Lower lobe of right lung (tissue), 2 donors: ENCODE measurements at places on chromosomes 2 and 18.
A peak's percentile ranks its signal among the peaks of the same experiment; 100 is the strongest.

DNA sequence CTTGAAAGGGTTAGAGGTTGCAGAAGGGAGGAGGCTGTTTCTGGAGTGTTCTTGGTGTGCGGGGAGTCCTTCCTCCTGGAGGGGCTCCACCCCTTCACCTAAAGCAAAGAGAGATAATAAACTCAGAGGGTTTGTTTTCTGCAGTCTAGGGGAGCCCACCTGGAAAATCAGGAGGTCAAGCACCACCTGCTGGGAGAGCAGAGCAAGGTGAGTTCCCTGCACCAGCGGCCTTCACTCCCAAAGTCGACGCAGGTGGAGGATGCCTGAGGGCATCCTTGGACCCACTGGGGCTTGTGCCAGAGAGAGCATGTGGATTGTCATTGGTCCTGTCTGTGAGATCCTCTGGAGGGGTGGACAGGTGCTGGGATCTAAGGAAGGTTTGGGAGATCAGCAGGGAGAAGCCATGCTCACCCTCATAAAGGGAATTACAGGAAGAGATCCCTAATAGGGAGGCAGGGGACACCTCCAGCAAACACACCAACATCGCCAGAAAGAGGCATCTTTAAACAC, 116.7 kb downstream of the KCNF1 start:
- no peak for DNase-seq

- no peak for DNase-seq
Measured at GRCh38 chr18:40985436-40985835, 969.6 kb upstream of the PIK3C3 start.

GRCh38 chr2:169362894-169363559, 693 bp upstream of the LRP2 start:
- no peak for DNase-seq

DNA sequence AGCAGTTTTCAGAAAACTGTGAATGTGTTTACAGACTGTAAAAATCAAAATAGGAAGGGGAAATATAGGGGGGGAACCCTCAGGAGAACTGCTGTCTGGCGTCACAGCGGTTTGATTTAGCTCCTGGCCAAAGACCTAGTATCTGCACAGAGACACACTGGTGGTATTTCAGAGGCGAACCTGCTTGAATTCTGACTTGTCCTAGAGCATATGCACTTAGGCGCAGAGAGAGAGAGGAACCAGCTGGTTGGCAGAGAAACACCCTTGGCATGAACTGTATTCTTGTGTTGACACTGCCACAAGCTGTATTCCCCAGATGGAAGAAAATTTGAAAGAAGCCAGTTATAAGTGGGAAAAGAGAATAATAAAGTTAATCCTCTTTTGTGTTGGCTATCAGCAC, 506.5 kb upstream of the NRP2 start:
- no peak for DNase-seq

DNA sequence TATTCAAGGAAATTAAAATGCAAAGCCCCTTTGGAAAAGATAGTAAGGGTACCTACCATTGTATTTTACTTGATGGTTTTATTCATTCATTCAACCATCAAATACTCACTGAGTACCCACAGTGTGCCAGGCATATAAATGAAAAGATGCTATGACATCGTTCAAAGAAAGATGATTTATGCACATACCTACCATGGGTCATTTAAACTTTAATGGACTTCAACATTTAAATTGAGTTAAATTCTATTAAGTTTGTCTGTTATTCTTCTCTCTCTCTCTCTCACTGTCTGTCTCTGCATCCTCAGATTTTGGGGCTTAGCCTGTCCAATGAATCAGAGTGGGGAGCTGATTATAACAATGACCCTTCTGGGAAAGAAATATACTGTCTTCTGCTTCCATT, 87.9 kb downstream of the CERS6 start:
- no peak for DNase-seq

DNA sequence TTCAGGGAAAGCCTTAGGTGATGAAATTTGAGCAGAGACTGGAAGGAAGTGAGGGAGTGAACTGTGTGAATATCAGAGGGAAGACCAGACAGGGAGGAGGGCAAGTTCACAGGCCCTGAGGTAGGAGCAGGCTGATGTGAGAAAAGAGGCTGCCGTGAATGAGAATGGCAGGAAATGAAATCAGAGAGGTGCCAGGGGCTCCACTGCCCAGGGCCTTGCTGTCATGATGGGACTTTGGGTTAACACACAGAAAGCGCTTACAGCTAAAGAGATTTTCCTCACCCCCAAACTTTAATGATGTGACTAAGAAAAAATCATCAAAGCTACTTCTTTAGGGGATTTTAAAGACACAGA, 53.8 kb downstream of the MARCHF4 start:
- DNase-seq = no peak

- DNase-seq = no peak
Measured at GRCh38 chr2:135279209-135279608, 227.1 kb downstream of the RAB3GAP1 start.

DNA sequence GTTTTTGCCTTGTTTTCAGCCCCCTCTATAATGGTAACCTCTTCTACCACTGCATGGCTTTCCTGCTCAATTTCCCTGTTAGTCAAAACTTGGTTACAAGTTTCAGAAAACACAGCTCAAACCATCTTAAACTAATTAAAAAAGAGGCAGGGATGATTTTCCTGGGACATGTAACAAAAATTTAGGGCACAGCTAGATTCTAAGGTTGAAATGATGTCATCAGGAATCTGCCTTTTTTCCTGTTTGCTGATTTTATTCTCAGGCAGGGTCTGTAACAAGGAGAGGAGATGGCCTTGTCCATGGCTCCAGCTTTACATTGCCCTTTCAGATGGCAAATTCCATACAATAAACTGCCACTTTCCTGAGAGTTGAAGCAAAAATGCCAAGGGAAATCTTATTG, 157.9 kb upstream of the CREB1 start:
- DNase-seq = no peak

GRCh38 chr2:1674276-1674675, 70.0 kb downstream of the PXDN start:
- DNase-seq = peak; percentile 24

GRCh38 chr18:80133124-80133523, 24.1 kb downstream of the ADNP2 start:
- DNase-seq = no peak

GRCh38 chr2:33340280-33340679, 136.2 kb upstream of the RASGRP3 start:
- DNase-seq = peak; percentile 47

DNA sequence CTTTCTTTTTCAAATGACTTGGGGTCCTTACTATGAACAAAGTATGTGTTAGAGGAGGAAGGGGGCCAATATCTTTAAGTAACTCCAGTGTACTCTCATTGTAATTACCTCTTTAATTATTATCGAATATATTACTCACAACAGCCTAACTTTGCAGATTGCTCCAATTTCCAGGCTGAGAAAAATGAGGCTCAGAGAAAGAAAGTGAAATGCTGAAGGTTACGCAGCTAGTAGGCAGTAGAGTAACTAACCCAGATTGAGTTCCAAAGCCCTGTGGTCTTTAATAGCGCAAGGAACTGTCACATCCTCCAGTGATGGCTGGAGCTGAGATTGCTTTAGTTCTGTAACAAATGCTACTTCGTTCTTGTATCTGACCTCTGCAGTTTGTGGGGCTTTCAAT, 2.2 kb upstream of the GYPC start:
- DNase-seq = no peak

- DNase-seq = no peak
Measured at GRCh38 chr2:64641599-64641998, 12.1 kb downstream of the SERTAD2 start.

DNA sequence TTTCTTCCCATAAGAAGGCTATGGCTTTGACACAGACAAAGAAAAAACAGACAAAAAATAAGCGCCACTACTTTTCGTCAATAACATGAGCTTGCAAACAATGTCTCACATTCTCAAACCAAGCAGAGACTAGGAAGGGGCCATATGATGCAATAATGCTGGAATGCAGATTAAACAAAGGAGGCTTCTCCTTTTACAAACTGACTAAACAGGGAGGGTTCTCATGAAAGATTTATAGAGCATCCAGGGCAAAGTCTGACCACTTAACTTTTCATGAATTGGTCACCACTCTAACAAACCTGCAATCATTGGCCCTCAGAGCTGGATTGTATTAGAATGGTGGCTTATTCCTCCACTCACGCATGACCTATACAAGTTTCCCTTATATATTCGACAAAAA, 663.3 kb upstream of the CHAC2 start:
- DNase-seq = no peak

DNA sequence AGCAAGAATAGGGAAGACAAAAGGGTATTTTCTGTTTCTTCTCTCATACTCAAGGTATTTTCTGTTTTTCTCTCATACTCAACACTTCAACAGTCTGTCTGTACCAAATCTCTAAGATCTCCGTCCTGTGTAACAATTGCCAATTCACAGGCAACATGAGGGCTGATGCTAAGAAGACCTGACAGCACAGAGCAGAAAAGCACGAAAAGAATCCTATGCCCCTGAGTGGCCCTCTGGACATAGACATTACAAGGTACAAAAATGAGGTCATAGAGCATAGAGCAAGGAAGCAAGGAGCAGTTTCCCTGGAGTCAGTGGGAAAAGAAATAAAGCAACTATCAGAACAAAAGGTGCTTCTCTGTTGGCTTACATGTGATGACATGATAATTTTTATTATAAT, 1612.6 kb upstream of the CELF4 start:
- no peak for DNase-seq

DNA sequence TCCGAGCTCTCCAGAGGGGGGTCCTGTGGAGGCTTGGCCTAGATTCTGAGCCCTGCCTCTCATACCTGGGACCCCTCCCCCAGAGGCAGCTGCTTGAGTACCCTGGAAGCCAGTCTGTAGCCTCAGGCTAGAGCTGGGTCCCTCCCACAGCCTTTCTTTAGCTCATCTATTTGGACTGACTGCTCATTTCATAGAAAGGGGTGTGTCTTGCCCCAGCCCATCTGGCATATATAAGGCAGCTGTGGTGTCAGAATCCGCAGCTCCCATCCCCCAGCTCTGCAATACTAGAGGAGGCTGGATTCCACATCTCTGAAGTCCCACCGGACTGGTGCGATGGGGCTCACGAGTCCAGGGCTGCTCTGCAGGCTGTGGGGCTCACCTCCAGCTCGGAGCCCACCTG, 26.1 kb downstream of the MPHOSPH10 start:
- no peak for DNase-seq

DNA sequence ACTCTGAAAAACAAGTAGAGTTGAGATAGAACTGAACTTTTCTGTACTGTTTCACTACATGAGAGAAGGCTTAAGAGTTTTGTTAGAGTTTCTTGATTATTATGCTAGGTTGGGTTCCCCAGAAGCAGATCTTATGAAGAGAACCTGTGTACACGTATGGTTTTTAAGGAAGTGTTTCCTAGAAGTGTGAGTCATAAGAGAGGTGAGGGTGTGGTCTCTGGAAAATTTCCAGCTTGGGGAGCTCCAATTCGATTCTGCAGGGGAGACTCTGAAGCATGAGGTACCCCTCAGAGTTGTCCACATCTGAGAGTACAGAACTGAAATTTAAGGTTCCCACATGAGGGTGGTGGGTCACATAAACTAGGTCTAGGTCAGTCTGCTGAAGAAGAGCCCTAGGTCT, 83.3 kb upstream of the MAP2 start:
- DNase-seq = no peak

DNA sequence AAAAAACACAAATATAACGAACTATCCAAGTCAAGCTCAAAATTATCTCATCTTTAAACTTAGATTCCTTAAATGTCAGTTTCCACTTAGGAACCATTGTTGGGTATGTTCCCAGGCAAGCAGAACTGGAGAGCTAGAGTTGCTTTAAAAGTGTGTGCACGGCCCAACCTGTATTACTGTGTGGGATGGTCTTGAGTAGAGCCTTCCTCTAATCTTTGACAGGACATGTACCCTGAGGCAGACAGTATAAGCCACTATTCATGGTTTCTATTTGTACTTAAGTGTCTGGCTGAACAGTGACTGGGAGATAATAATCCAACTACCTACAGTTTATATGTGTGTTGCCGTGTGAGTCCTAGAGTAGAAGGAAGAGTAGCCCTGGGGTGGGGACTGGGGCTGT, 239.7 kb downstream of the GPD2 start:
- no peak for DNase-seq

DNA sequence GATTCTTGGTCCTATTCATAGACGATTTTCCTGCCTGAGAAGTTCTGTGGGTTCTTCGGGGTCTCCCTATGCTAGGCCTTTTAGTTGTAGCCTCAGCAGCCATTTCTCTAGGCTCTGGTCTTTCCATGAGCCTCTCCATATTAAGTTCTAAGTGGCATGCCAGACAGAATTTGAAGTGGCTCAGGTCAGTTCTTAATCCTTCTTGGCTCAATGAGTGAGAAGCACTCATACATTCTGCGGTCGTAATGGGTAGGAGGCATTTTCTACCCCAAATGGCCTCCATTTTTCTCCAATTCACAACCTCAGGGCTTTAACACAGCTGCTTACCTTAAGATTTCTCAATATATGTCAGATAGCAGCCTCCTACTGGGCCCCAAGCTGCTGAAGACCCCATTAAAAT, 405.3 kb upstream of the GALNT5 start:
- DNase-seq = no peak

DNA sequence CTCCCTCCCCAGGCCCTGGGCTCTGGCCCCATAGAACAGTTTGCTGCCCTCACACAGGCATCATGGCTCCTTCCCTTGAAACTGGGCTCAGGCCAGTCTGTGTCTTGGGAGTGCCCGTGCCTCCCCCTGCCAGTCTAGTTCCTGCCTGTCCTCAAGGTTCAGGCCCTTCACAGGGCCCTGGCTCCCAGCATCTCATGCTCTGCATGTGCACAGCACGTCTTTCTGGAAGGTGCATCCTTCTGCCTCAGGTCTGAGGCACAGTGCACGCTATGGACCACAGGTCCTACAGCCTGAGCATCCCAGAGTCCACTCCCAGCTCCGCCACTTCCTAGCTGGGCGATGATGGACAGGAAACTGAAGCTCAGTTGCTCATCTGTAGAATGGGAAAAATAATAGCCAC, 35.6 kb upstream of the FOSL2 start:
- DNase-seq = no peak

- no peak for DNase-seq
Measured at GRCh38 chr2:65456886-65457285, 24.5 kb upstream of the SPRED2 start.

DNA sequence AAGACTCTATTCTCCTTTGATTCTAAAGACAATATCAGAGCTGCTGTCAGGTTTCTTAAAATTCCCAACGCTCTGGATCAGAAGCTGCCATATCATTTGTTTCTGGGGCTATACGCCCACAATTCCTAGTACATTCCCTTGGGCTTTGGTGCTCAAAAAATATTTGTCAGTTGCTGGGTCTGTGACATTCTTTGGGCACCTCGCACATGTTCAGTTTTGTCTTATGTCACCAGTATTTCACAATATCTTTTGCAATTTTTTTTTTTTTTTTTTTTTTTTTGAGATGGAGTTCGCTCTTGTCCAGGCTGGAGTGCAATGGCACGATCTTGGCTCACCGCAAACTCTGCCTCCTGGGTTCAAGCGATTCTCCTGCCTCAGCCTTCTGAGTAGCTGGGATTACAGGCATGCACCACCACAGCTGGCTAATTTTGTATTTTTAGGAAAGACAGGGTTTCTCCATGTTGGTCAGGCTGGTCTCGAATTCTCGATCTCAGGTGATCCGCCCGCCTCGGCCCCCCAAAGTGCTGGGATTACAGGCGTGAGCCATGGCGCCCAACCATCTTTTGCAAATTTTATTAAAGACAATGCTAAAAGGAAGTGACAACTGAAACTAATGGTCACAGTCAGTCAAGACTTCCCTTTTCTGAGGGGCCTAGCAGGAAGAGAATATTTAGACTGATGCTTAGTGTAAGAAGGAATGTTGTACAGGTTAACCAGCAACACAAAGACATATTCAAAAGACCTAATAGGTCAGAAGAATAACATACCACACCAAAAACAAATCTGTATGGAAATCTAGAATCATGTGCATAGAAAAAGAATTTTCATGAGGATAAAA, 6.8 kb downstream of the ZNF397 start:
- no peak for DNase-seq
